ENCODE measurements at places on chromosomes 3 and 15. TPM values are rescaled to one million over a fixed set of nuclear protein-coding genes. Genes with fewer than 3 reads are reported as not detected.

Gene ULK3
- 51.4 TPM for total RNA-seq

Gene PTH1R
- total RNA-seq = not detected

Gene MCTP2
- 41.7 TPM for total RNA-seq

Gene TGM5
- not detected for total RNA-seq

DNA sequence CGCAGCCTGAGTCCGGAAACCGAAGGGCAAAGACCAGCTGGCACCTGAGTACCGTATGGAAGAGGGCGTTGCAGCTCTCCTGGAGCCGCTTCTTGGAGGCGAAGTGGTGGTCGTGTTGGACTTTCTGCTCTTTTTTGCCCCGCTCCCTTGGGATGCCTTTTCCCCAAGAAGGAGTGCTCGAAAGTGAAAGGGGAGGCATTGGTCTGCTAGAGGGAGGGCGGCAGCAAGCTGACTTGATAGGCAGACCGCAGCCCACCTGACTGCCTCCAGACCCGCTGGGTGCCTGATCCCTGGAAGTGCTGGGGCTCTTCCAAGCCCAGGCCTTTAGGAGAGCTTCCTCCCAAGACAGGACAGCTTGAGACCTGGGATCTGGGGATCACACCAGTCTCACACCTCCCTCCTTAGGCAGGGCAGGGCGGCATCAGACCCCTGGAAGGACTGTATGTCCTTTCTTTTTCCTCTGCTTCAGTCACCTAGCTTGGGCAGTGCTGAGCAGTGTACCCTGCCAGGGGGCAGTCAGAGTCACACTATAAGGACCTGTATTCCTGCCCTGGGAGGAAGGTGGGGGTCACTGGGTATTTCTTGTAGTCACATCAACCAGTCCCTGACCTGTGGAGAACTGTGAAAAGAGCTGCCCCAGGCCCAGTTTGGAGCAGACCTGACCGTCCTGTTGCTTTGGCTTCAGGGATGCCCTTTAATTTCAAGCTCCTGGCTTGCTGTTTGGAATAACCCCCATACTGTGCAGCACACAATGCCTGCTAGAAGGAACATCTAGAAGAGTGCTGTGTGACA, 2.1 kb downstream of the ACVR2B start:
- no peak for DNase-seq

DNA sequence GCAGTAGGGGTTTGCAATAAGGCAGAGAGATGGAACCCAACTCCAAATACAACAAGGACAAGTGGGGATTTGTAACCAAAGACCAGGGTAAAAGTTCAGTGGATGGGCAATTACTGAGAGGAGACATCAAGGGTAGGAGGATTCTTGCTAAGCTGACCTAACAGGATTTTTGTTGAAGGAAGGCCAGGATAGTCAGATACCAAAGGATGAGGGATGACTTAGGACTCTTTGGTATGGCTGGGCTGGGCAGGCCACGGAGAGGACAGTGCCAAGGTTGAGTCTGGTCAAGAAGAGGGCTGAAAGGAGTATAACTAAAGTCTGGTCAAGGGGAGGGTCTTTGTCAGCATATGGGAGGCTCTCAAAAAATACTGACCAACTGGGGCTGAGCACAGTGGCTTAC, 85.3 kb upstream of the UBE2E2 start:
- DNase-seq = no peak

DNA sequence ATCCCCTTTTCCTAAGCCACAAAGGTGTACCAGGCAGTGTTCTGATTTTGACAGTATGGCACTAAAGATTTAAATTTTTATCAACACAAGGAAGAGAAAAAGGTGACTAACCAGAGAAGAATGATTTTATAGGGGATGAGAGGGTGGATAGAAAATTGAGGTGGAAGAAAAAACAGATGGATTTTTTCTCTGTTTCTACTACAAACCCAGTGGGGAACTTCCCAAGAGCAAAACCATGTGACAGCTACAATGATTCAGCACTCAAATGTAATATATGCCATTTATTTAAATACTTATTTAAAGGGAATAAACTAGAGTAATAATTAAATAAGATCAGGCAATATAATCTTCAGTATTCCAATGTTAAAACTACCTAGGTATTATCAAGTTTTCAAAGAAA, 11.1 kb downstream of the DCUN1D1 start:
- DNase-seq = no peak

- DNase-seq = peak; percentile 66
Measured at GRCh38 chr3:122572940-122573412, 4.5 kb upstream of the PARP15 start.

DNA sequence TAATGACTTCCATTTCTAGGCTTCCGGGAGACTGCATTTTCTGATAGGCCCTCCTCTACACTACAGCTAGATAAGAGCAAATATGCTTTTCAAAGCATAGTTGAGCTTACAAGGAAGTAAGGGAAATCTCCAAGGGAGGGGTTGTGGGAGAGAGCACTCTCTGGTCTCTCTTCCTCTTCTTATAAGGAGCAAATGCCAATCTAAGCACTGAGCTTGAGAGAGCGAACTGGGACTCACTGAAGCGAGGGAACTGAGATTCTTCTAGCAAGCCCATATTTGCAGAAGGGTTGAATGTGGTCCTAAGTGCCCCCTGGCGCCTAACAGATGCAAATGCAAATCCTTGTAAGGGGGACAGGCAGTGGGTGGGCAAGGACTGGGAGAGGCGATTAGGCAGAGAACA, 164.8 kb downstream of the ERC2 start:
- peak; percentile 29 for DNase-seq

- DNase-seq = no peak
Measured at GRCh38 chr3:125148836-125149235, 63.7 kb downstream of the SLC12A8 start.
